ENCODE measurements at places on chromosomes 5 and 9. TPM values are rescaled to one million over a fixed set of nuclear protein-coding genes. Genes with fewer than 3 reads are reported as not detected.

Gene LHX6
- total RNA-seq, result 0.12 TPM

Gene ZCCHC9
- total RNA-seq, result 38.9 TPM

Gene IFNA21
- total RNA-seq, result not detected

Gene DMRT1
- total RNA-seq, result not detected

GRCh38 chr9:27212191-27212590 is 84.8 kb downstream of the EQTN start:
- DNase-seq, result no peak

DNA sequence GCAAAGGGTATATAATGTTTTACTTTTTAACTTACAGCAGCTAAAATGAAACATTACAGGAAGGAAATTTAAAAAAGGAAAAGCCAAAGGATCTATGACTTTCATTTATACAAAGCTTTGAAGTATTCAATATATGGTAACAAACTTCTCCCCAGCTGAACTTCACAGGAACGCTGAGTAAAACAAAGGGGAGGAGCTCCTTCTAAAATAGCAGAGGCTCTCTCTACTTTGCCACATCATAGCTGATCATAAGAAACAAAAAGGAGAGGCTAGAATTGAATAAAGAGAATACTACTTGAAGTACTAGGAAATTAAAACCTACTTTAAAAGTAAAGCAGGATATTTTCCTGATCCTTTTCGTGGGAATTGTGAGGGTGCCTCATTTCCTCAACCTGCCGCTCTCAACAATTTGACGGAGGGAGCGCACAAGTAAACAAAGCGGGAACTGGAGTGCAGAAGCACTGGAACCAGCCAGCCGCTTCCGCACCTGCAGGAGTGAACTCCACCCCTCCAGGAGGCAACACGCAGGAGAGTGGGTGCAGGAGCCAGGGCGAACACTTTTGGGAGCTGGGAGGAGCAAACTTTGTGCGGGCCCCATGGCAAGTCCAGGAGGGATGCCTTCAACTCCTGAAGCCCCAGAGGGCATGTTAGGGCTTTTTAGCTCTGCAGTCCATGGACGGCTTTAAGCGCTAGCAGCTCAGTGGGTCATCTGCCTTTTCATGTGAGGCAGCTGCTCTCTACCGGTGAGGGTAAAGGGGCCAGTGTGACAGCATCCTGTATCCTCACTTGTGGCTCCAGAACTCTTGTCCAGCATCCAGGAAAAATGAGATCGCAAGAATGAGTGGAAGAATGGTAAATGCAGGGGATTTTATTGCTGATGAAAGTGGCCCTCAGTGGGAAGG is 757.4 kb downstream of the PTPRD start:
- DNase-seq, result no peak

- no peak for DNase-seq
These were observed 7.2 kb upstream of the SNX30 start for GRCh38 chr9:112743216-112743836.

DNA sequence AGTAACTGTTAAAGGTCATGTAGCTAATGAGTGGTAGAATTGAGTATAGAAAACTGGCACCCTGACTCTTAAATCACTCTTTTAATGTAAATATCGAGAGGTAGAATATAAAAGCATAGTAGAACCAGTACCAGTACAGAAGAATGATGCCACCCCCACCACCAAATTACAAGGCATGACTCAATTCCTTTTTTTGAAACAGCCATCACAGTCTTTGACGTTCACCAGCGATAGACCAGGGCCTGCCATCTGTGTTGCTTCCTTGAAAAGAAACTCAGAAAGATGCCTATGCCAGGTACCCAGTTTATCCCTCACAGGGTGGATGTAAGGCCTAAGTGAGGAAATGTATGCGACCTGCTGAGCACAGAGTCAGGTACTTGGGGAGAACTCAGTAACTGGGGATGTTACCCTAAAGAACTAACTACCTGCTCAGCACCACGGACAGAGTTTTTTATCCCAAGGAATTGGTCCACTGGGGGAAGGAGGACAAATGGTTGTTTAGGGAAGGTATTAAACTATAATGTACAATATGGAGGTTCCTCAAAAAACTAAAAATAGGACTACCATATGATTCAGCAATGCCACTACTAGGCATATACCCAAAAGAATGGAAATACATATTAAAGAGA is 116.5 kb downstream of the BRINP1 start:
- DNase-seq, result no peak

DNA sequence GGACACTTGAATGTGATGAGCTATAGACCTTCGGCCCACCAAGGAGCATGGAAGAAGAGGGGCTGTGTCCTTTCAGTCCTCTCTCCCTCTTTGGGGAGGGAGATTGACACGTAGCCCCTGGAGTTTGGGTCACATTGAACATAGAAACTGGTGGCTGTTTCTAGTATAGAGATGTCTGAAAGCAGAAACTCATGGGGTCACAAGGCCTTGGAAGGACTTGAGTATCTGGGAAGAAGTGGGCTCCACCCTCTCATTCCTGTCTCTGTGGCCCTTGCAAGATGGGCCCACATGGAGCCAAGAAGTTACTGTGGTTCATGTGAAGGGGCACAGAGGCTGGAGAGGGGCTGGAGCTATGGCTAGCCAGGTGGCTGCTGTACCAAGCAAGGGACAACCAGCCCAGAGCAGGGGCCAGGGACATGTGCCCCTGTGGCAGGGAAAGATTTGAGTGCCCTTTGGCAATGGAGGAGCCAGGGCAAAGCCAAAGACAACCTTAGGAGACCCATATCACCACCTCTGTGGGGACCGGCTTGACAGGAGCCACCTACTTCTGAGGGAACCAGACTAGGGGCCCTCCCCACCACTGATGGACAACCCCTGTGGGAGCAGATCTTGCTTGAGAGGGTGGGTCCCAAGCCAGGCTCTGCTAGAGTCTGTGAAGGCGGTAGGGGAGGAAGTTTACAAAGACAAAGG is 12.8 kb upstream of the ANGPTL2 start:
- DNase-seq, result no peak

DNA sequence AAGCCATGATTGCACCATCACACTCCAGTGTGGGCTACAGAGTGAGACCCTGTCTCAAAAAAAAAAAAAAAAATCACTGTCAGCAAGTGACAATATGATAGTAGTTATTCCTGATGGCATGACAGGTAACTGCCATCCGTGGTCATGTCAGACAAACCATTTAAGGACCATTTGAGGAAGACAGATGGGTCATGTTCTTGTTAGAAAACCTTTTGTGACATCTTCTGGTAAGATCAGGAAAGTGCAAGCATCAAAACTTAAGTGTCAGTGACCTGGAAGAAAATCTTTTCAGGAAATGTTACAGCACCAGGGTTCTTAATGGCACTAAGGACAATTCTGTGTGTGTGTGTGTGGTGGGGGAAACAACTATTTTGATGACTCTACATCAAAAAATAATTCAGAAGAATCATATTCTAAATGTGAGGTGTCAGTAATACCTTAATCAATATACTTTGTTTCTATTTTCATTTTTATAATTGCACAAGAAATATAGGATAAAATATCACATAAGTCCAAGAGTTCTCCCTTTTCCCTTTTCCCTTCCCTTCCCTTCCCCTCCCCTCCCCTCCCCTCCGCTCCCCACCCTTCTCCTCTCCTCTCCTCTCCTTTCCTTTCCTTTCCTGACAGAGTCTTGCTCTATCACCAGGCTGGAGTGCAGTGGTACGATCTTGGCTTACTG is 17.8 kb downstream of the SLC38A9 start:
- no peak for DNase-seq

DNA sequence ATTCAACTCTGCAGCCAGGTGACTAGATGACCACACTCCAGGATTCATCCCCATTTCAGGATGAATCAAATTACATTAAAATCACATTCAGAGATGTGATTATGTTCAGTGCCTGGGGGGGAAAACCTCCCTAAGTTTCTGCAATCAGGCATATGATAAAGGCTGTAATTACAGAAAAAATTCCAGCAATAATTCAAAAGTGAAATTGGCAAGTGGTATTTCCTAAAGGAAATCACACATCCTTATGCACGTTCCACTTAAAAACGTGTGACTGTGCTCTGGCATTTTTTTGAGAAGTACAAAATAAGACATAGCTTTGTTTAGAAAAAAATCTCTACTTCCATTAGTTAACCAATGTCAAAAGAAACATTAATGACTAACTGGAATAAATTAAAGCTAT is 5.3 kb downstream of the SLC24A2 start:
- DNase-seq, result no peak

- DNase-seq, result no peak
These were observed 541.4 kb upstream of the ZNF462 start for GRCh38 chr9:106321394-106322180.

DNA sequence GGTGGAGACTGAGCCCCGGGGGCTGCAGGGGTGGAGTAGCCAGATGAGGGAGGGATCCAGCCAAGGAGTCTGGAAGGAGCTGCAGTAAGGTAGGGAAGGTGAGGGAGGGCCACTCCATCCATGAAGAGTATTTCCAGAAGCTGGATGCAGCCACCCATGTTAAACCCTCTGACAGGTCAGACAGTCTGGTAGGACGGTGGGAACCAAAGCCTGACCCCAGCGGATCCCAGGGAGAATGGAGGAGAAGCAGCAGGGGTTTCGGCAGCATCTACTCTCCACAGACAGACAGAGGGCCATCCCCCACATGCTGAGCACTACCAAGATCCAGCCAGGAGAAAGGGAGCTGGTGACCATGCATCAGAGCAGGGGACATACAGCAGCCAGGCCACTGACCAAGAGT is 22.5 kb upstream of the S1PR3 start:
- DNase-seq, result no peak

- no peak for DNase-seq
These were observed 46.2 kb upstream of the FSD1L start for GRCh38 chr9:105401651-105402050.

- no peak for DNase-seq
These were observed 192.3 kb downstream of the DEPDC1B start for GRCh38 chr5:60507687-60508086.

DNA sequence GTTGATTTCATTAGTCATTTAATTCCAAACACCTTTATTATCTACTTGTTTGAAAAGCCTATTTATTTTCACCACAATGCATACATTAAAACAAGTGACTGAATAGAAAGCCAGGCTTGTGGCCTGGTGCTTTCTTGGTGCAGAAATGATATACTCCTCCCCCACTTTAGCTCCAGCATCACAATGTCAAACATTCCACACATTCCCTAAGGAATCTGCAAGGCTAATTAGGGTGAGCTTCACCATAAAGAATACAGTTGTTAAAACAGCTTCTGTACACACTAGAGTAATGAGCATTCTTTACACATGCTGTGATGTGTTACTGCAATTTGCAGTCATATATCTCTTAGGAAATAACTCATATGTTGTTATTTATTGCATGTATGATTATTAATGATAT is 705.7 kb downstream of the CETN3 start:
- no peak for DNase-seq

- DNase-seq, result no peak
These were observed 2.0 kb downstream of the FCHSD1 start for GRCh38 chr5:141649056-141649688.

- DNase-seq, result no peak
These were observed 98.1 kb upstream of the TAF11L2 start for GRCh38 chr5:17399931-17400330.

DNA sequence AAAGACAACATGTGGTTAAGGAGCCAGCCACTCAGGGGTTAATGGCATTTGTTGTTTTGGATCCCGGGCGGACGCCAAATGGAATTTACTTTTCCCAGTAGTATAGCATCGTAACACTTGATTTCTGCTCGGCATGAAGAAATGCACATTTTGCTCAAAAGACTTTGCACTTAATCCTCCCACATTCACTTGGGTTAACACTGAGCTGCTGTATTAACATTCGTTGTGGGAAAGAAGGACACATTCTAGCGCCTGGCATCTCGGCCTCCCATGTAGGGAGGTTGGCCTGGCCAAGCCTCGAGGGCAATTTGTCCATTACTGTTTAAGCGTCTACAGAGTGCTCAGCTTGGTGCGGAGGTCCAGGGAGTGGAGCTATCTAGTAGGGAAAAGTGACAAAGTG is 32.3 kb upstream of the INSYN2B start:
- no peak for DNase-seq

DNA sequence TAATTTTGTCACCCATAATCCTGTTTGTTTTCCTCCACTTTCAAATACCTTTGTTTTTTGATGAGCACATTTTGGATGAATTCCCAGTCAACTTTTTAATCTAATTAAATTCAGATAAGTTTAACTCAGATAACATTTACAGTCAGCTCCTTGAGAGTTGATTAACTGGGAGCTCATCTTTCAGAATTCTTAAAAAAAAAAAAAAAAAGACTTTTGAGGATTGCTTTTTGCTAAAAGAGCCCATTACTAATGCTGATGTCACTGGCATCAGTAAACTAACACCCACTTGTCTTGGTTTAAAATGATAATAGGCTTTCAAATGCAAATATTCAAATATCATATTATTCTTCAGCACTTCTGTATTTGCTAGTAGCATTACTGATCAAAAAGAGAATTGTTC is 47.1 kb upstream of the NFIB start:
- no peak for DNase-seq

- no peak for DNase-seq
These were observed 85.7 kb downstream of the GRAMD2B start for GRCh38 chr5:126508962-126509279.

- DNase-seq, result no peak
These were observed 339.8 kb upstream of the RGMB start for GRCh38 chr5:98433673-98434072.

DNA sequence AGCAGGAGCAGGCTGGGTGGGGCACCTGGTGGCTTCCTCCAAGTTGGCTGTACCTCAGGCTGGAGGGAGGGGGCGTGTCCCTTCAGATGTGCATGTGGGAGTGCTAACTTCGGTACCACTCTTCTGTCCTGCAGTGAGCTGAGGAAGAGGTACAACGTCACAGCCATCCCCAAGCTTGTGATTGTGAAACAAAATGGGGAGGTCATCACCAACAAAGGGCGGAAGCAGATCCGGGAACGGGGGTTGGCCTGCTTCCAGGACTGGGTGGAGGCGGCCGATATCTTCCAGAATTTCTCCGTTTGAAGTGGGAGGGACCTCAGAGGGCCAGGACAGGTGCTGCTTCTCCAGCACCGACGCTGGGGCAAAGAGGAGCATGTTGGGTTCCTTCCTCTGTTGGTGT is 9.3 kb downstream of the NXNL2 start:
- no peak for DNase-seq

Data from activated naive CD8-positive, alpha-beta T cell treated with anti-CD3 and anti-CD28 coated beads for 36 hours (primary cell).